Myometrial cell (primary cell): ENCODE measurements at places on chromosomes 3 and 15. TPM values are rescaled to one million over a fixed set of nuclear protein-coding genes. Genes with fewer than 3 reads are reported as not detected.

The CD80 gene
- not detected in 2 replicates for total RNA-seq

The CCK gene
- total RNA-seq: not detected in 2 replicates

The STAC gene
- 0.18 and 1.2 TPM in 2 replicates for total RNA-seq

The ZNF710 gene
- total RNA-seq: 8.1 and 8.9 TPM in 2 replicates

The GPR149 gene
- total RNA-seq: not detected in 2 replicates

The GOLGA6A gene
- not detected in 2 replicates for total RNA-seq

The GABRB3 gene
- 0.29 and 0.71 TPM in 2 replicates for total RNA-seq

The PRSS50 gene
- total RNA-seq: not detected in 2 replicates

The SLC28A2 gene
- total RNA-seq: not detected in 2 replicates

The BCHE gene
- 2.9 and 5.8 TPM in 2 replicates for total RNA-seq

The NUDT16 gene
- total RNA-seq: 15.6 and 18.2 TPM in 2 replicates

The TNFAIP8L3 gene
- 4.1 and 5.8 TPM in 2 replicates for total RNA-seq

The EFHB gene
- total RNA-seq: not detected in 2 replicates

The RBP2 gene
- total RNA-seq: not detected in 2 replicates

The PATL2 gene
- total RNA-seq: not detected in 2 replicates

The MRAS gene
- total RNA-seq: 22.2 and 27.6 TPM in 2 replicates

The ZCWPW2 gene
- total RNA-seq: not detected in 2 replicates

The MORC1 gene
- not detected in 2 replicates for total RNA-seq

The P2RY14 gene
- total RNA-seq: not detected in 2 replicates

The HYAL1 gene
- total RNA-seq: 1.7 and 2.8 TPM in 2 replicates

The LRRIQ4 gene
- not detected in 2 replicates for total RNA-seq

The CADPS gene
- total RNA-seq: under 0.01 and 0.71 TPM in 2 replicates

The ANKDD1A gene
- 0.35 and 1.7 TPM in 2 replicates for total RNA-seq

The TTC21A gene
- total RNA-seq: 2.0 and 6.0 TPM in 2 replicates

The RFTN1 gene
- 35.5 and 36.5 TPM in 2 replicates for total RNA-seq

The GMNC gene
- total RNA-seq: not detected in 2 replicates

The PEX5L gene
- under 0.01 TPM in 1 of 2 replicates, not detected in the other for total RNA-seq
